ENCODE measurements at places on chromosomes 7 and 10.

- DNase-seq: peak; percentile 83
These were observed 284.7 kb upstream of the AKR1E2 start for GRCh38 chr10:4541292-4541691.

DNA sequence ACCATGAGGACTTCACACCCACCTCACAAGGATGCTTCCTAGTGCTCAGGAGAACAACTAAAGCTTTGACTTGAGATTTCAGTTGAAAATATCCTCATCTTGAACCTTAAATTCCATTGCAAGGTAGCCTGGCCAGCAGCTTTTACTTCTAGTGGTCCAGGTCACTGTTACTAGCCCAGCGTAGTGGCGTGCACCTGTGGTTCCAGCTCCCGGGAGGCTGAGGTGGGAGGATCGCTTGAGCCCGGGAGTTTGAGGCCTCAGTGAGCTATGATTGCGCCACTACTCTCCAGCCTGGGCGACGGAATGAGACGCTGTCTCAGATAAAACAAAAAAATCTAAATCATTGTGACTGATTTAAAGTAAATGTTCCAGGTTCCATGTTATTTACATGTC, 28.3 kb upstream of the PRKAR1B start:
- no peak for DNase-seq

DNA sequence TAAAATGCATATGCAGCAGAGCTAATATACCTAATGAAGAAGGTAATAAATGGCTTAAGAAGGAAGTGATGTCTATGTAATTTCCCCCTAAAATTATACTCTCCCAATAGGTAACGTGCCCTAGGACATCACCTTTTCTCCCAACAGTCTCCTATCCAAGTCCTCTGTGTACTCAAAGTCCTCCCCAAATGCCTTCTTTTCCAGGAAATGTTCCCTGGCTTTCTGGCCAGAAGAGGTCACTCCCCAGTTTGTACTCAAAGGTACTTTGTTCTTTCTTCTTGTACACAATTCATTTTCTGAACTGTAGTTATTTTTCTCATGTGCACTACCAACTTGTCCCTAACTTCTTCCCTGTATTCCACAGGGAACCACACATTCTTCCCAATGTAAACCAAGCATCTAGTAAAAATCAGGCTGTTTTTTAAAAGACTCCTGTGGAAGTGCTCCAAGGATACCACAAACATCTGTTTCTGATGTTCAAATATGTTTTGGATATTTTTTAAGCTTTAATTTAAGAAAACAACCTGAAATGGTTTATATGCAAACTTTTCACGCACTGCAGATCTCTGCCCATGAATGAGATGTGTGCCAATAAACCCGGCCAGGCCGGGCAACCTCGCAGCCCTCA, 262.3 kb upstream of the KLF14 start:
- no peak for DNase-seq

DNA sequence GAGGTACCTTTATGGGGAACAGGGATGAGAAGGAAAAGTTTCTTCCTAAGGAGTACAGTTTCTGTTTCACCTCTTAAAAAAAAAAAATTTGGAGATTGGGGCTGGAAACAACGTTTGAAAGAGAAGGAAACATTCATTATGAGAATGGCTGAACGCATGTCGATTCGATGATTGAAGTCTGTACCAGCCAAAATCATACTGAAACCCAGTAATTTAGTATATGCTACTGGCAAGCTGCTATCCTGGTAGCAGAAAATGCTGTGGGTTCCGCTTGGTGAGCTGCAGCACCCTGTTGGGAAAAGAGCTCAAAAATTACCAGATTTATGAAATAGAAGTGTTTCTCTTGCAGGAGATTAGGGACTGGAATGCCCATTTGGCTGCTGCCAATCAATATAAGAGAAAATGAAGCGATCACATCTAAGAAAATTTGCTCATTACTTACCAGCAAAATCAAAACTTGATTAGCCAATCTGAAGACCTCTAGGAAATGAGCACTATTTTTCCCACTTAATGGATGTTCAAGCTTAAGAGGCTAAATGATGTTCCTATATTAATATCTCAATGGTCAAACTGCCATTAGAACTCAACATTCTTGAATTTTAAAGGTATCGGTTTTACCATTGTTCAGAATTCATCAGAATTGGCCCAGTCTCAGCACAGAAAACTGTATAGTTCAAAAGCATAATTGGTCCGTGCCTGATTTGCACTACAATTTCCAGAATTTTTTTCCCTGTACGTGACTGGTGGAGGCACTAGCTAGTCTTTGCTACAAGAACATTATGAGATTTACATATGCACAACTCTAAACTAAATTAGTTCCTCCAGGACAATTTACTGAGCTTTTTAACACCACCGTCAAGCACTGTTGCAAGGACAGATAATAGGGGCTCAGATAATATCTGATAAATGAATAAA, 1.2 kb upstream of the ITGB1 start:
- DNase-seq: no peak

DNA sequence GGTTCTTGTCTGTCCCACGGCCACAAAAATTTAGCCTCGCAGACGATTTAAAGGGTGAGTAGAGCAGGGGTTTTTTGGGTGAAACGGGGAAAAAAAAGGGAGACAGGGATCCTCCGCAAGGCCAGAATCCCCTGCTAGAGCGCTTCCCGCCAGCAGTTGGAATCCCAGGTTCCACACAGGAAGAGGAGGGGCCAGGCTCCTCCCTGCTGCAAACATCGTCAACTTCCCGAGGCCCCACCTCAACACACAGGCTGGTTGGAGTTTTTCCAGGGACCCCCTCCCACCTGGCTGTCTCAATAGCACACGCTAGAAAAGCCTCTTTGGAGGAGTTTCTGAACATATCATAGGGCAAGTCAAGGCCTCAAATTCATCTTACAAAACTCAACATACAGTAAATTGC, 112.7 kb downstream of the MTERF1 start:
- no peak for DNase-seq

DNA sequence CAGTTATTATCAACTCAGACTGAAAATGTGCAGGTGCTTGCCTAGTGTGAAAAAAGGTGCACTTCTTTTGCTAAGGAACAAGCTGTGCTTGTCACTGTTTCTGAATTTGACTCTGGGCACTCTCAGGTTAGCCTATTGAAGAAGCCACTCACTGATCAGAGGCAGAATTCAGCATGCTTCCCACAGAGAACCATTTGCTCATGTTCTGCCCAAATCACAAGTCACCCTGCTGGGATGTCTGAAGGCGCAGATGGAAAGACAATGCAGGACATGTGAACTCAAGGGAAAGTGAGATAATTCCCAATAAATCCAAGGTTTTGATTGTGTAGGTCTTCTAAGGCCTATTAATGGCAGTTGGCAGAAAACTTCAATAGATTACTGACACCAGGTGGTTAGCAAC, 47.8 kb upstream of the CSTF2T start:
- no peak for DNase-seq

GRCh38 chr10:72014785-72015480, 50.7 kb downstream of the CHST3 start:
- no peak for DNase-seq

DNA sequence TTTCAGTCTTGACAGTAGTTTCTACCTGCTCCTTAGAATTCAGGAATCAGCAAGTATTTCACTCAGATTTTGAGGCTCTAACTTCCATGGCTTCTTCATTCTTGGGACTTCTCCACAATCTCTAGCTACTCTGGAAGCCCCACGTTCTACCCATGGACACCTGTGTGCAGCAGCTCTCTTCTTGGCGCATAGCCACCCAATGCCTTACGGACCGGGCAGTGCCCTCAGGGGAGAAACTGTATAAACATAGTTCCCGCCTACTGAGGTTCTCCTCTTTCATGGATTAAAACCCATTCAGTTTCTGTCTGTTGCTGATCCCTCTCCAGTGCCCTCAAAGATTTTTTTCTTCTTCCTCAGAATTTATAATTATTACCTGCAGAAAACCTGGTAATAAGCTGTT, 177.1 kb downstream of the SORCS1 start:
- no peak for DNase-seq

GRCh38 chr10:44292390-44293002, 92.4 kb downstream of the CXCL12 start:
- no peak for DNase-seq
